Stimulated activated CD8-positive, alpha-beta memory T cell treated with anti-CD3 and anti-CD28 coated beads, Interleukin-15, amount 100 ng/mL, for 1 hour (primary cell): ENCODE measurements at places on chromosomes 2 and 18.

- no peak for DNase-seq
These were observed 19.4 kb downstream of the FZD5 start for GRCh38 chr2:207750345-207750744.

GRCh38 chr2:119276864-119277263 lies 53.2 kb downstream of the STEAP3 start:
- DNase-seq: no peak

- DNase-seq: no peak
These were observed 31.0 kb upstream of the SLC3A1 start for GRCh38 chr2:44244135-44244871.

DNA sequence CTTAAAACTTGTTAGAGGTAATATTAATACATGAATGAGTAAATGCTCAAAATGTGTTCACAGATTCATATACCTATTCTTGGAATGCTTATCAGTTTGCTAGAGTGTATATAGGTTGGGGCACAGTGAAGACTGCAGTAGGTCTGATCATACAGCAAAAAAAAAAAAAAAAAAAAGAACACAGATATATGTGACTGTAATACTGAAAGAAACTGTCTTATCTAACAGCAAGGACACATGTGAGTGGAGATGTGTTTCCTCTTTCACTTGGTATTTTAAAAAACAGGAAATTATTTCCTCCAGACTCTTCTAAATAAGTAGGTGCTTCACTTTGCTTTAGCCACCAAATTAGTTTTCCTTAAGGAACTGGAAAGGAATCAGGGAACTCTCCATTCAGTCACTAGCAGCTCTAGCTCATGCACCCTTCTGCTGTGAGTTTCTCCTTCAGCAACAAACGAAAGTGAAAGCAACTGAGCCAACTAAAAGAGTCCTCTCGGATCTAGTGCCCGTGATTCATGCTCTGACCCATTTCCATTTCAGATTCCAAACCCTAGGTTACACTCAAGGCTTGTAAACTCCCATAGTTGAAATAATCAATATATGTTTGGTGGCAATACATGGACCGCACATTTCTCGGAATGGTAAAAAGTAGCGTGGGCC lies 98.5 kb downstream of the DSEL start:
- no peak for DNase-seq

GRCh38 chr2:159706385-159706980 lies 5.8 kb upstream of the MARCHF7 start:
- no peak for DNase-seq

DNA sequence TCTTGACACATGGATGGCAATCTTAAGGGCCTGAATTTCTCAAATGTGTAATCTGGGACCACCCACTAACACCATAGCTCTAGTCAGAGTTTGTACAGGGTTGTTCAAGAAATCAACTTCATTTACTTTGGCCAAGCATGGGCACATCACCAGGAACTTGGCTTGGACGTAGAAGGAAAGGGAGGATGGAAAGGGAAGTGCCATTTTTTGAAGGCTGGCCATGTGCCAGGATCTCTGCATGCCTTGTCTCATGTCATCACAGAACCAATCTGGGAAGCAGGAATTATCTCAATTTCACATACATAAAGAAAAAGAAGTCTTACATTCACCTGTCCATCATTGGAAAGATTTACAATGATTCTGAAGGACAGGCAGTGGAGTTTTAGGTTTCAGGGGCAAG lies 128.1 kb downstream of the ANTXR1 start:
- DNase-seq: no peak

GRCh38 chr2:241226723-241227572 lies 38.5 kb downstream of the ANO7 start:
- no peak for DNase-seq

DNA sequence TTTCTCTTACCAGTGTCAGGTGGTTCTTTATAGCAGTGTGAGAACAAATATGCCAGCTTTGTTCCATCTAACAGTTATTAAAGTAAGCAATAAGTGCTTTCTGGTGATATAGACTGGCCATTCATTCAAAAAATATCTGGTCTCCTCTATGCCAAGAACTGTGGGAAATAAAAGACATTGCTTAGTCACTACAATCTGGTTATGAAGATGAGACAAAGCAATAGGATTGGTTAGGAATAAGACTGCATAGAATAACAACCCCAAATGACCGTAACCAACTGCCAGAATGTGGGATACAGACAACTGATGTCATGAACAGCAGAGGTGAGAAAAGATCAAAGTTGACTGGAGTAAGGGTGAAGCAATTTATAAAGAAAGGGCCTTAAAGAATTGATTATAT lies 83.8 kb downstream of the MBD2 start:
- DNase-seq: no peak

DNA sequence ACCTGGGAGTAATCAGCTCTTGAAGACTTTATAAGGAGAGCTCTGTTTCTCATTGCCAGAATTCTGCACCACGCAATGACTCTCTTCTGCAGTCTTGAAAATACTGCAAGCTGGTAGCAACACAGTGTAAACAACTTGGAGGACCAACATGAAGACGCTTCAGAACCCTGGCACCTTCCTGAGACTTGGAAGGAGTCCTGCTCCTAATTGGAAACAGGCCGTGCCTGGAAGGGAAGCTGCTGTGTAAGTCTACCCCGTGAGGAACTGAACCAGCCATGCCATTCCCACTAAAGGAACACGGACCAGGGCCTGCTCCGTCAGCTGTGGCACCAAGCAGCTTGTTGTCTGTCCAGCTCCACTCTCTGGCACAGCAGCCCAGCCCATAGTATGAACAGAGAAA lies 171.1 kb downstream of the PAX3 start:
- DNase-seq: no peak

GRCh38 chr2:55999231-55999630 lies 75.6 kb upstream of the EFEMP1 start:
- no peak for DNase-seq

DNA sequence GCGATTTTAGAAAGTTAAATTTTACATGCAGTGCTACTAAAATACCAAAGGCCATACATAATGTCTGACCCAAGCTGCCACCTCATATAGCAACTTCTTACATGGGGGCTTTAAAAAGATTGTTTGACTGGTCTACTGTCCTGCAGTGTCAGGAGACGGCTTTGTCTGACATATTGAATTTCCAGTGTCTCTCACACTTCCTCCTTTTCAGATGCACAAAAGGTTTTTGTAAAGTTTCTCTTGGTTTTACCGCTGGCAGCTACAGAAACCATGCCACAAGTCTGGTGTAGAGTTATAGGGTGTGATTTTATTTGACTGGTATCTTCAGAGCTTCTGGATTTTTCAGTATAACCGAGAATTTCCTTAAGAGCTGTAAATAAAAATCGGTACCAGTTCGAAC lies 1.1 kb upstream of the ASAP2 start:
- no peak for DNase-seq

- no peak for DNase-seq
These were observed 101.6 kb upstream of the ITPRID2 start for GRCh38 chr2:181789827-181790448.

DNA sequence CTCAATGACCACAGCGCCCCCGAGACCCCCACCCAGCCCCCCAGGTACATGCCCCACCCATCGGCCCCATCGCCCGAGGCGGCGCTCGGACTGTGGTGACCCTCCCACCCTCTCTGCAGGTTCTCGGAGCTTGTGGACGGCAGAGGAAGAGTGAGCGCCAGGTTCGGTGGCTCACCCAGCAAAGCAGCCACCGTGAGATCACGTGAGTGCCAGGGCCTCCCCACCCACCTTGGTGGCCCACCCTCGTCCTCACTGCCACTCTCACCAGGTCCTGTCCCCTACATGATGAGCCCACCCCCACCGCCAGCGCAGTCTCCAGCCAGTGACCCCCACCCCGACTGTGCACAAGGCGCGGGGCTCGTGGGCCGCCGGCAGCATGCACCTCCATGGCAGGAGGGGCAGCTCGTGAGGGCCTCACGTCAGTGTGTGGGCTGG lies 30.4 kb downstream of the MTERF4 start:
- DNase-seq: no peak

- DNase-seq: no peak
These were observed 93.5 kb downstream of the COX7A2L start for GRCh38 chr2:42267530-42267929.

DNA sequence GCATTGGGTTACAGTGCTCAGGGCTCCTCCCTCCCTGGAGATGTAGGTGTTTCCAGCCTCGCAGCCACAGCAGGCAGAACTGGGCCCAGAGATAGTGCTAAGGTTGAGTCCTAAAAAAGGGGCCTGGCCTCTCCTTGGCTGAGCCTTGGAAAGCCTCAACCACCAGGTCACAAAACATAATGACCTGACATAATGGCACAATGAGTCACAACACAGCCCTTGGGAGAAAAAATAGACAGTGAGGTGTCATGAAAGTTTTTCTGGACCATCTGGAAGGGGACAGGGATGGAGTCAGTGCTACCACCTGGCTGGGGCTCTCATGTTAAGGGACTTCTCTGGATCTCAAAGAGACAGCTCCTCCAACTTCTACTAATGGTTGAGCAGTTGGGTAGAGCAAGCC lies 92.4 kb upstream of the LCLAT1 start:
- DNase-seq: no peak

- DNase-seq: no peak
These were observed 652.0 kb downstream of the DCC start for GRCh38 chr18:52992041-52992440.

DNA sequence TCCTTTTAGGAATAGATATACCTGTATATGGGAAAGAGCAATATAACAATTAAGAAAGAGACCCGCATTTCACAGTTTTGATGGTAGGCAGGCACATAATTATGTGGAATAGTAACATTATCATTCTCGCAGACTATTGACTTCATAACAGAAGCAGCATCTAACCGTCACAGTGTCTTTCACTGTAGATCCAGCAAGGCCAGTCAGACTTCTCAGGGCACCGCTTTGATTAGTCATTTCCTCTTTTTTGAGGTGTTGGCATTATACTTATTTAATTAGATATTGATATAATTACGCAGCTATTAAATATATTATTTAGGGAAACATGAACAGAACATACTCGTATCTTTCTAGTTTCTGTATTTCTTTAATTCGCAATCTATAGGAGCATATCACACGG lies 176.4 kb downstream of the NAPG start:
- no peak for DNase-seq

GRCh38 chr2:43027097-43027873 lies 199.1 kb downstream of the ZFP36L2 start:
- DNase-seq: no peak

DNA sequence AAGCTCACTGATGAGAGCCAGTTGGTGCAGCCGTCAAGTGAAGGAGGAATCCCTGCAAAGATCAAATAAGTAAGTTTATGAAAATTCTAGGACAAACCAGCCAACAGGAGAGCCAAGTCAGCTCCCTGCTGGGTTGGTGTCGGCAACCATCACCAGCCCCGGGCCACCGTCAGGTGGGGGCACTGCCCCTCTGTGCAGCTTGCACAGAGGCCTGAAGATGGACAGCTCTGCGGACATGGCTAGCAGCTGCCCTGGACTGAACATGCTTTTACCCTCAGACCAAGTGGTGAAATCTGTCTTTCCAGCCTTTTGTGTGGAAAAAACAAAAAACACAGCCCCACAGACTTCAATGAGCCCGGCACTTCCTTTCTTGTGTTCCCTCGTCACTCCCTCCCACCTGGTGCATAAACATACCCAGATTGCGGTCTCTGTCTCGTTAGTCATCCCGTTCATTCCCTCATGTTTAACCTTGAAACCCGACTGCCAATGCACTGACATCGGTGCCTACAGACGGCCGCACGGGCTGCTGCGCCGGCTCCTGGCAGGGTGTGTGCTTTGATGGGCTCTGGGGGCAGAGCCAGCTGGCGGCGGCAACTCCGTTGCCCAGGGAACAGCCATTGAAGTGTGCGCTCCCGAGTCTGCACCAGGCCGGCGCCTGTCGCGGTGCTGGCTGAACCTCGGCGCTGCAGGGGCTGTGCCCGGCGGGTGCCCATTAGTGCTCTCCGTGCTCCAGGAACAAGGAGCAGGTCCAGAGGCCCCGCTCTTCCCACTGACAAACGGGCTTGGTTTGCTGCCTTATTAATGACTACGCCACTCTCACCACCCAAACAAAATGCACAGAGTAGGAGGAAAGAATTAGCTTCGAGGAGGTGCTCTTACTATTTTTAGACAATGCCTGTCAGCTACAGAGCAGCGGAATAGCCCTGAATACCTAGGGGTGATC lies 95.3 kb downstream of the EIPR1 start:
- no peak for DNase-seq

DNA sequence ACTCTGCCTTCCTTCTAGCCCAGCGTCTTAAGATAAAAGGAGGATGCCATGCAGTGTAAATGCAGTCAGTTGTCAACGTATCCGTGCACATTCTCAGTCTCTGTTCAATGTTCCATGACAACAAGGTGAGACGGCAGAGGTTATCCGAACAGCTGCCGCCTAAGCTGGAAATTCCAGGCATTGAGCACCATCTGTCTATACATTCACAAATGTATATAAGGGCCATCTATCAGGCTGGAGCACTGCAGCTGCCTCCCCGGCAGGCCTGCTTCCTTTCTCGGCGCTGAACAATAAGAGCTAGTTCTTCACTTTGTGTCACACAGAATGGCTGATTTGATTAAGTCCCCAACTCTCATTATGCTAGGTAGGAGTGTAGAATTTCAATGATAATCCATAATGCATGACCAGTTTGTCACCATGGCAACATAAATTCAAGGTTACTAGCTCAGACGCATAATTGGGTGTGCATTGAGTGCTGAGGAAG lies 282.2 kb upstream of the SOX11 start:
- DNase-seq: no peak

GRCh38 chr18:50119296-50119695 lies 75.7 kb downstream of the MYO5B start:
- DNase-seq: no peak

DNA sequence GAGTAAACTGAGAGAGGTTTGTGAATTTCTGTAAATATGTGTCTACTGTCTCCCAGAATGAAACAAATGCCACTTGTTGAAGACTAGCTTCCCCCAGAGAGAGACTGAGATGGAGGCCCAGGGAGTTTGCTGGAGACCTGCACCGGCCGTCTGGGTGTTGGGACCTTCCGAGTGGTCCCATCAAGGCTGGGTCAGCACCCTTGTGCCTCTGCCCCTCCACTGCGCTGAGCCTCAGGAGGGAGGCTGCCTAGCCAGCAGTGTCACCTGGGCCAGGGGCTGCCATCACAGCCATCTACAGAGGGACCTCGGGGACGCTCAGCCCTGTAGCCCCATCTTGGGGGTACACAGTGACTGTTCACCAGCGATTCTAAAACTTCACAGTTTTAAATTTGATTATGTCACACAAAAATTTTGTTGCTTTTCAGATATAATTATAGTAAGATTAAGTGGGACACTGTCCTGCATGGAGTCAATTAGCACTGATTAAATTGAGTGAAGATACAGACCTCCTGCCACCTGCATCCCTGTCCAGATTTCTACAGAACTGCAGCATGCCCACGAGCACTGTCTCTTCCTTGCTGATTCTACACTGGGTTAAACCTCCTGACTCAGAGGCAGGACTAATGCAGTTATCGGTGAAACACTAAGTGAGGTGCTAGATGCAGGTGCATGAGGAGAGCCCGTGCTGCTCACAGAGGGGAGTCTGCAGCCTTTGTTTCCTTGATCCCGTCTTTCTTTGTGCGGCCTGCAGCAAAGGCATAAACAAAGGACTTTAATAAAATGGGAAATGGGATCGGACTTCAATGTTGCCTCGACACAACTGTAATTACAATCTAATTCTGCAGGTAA lies 50.5 kb downstream of the TMEM18 start:
- no peak for DNase-seq
